ENCODE measurements at places on chromosomes 11 and 22.

DNA sequence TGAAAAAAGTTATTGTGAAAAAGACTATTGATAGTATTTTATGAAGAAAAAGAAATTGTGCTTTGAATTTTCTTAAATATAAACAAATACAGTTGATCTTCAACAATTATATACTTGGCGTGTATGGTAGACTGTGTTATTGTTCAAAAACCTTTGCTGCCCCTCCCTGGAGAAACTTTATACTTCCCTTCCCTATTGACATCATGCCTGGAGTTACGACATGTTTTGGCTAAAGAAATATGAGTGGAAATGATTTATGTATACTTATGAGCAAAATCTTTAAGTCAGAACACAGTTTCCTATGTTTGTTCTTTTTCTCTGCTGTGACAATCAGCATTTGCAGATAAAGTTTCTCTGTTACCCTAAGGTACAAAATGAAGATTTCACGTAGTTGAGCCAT is 243.8 kb downstream of the TMEM135 start:
- DNase-seq = peak; percentile 67

DNA sequence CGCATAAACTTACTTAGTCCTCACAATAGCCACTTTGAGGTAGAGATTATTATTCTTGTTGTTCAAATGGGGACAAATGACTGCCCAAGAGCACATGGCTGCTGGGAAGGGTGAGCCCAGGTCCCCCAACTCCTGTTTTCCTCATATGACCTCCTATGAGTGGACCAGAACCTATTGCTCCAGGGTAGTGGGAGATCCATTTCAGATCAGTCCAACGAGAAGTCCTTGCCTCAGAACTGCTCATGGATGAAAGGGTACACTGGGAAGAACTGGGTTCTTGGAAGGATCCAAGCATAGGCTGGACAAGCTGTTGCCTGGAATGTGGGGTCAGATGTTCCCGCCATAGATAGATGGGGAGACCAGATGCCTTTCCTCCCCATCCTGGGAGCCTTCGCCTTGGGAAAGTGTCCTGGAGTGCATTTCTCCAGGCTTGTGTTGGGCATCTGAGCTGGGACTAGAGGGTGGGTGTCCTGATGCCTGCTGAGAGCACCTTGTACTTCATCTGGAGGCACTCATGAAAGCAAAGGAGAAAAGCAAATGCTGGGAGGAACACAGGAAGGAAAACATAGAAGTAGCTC is 146.3 kb upstream of the B3GAT1 start:
- DNase-seq = no peak

DNA sequence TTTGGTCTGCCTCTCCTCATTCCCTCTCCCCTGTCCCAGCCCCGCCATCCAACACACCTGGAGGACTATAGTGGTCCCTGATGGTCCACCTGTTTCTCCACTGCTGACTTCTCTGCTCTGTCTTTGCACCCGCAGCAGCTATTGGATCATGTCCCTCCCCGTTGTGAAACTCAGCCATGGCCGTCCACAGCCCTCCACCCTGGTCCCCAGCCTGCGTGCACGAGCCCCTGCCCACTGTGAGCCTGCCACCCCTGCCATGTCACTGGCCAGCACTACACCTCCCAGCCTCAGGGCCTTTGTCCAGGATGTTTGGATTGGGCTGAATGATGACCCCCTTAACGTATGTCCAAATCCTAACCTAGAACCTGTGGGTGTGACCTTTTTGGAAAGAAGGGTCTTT is 47.7 kb upstream of the SMIM38 start:
- no peak for DNase-seq

DNA sequence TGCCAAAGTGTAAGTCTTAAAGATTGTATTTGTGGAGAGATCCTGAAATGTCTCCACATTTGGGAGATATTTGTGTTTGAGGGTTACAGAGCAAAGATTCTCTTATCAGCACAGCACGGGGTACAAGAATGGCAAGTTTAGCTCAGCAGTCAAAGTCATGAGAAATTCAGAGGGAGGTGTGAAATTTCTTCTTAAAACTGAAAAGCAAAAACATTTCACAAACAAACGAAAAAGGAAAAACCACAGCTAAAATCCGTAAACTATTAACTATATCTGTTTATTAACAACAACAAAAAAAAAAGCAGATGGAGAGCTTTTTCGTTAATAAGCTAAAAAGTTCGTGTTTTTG is 40.9 kb upstream of the ETS1 start:
- no peak for DNase-seq

DNA sequence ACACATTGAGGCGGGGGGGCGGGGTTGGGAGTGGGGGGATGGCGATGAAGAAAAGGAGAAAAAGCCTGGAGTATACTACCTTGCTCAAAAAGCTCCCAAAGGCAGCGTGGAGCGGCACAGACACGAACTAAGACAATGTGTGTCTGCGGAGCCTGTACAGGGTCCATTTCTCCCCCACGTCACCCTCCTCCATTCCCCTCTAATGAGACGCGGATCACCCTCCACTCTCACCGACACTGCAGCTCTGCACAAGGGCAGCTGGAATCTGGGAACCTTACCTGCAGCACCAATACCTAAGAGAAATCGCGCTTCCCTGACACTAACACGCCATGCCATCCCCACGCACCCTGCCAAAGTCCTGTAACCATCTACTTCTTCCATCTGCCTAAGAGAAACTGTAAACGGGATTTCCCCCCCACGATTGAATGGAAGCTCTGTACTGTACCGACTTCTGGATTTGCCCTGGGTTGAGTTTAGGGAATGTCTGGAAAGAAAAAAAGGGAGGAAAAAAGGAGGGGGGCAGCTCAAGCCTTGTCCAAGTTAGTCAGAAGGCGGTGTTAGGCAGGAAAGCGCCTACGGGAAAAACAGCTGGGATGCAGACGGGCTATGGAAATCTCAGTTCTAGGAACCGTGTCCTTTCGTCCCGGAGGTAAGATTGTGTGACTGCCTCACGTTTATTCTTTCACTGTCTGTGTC is 125.7 kb upstream of the C11orf58 start:
- no peak for DNase-seq

GRCh38 chr11:291281-292210 is 2.6 kb downstream of the PGGHG start:
- DNase-seq = no peak

GRCh38 chr11:3796801-3797328 is 489 bp downstream of the NUP98 start:
- DNase-seq = no peak

DNA sequence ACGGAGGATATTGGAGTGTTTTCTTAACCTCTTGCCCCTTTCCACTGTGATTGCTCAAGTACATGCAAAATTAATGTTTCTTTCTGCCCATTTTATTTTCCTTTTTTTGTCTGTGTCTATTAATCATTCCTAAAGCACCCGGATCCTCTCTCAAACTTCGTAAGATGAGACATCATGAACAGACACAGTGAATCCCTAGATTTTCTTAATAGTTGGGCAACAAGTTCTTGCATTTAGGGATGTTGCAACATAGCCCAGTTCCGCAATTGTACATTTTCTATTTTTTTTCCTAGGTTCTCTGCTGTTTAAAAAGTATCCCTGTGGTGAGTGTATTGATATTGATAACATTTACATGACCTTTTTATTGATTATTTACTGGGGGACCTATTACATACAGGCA is 2.9 kb downstream of the FAM111A start:
- no peak for DNase-seq

GRCh38 chr11:105840391-105840790 is 181.6 kb downstream of the MSANTD4 start:
- no peak for DNase-seq

- no peak for DNase-seq
These were observed 135.9 kb downstream of the FDX1 start for GRCh38 chr11:110565357-110566336.

DNA sequence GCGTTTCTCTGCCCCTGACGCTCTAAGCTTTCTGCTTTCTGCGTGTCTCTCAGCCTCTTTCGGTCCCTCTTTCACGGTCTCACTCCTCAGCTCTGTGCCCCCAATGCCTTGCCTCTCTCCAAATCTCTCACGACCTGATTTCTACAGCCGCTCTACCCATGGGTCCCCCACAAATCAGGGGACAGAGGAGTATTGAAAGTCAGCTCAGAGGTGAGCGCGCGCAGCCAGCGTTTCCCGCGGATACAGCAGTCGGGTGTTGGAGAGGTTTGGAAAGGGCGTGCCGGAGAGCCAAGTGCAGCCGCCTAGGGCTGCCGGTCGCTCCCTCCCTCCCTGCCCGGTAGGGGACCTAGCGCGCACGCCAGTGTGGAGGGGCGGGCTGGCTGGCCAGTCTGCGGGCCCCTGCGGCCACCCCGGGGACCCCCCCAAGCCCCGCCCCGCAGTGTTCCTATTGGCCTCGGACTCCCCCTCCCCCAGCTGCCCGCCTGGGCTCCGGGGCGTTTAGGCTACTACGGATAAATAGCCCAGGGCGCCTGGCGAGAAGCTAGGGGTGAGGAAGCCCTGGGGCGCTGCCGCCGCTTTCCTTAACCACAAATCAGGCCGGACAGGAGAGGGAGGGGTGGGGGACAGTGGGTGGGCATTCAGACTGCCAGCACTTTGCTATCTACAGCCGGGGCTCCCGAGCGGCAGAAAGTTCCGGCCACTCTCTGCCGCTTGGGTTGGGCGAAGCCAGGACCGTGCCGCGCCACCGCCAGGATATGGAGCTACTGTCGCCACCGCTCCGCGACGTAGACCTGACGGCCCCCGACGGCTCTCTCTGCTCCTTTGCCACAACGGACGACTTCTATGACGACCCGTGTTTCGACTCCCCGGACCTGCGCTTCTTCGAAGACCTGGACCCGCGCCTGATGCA is at the start of gene MYOD1:
Gene MYOD1, plus strand, starts transcription at position 544 of the 910 bp plus-strand sequence. Its CDS starts 212 bp downstream, at position 756.
- no peak for DNase-seq

- no peak for DNase-seq
These were observed 8.0 kb downstream of the RAC2 start for GRCh38 chr22:37235897-37236607.

GRCh38 chr11:34167961-34168360 is 62.5 kb downstream of the NAT10 start:
- no peak for DNase-seq

DNA sequence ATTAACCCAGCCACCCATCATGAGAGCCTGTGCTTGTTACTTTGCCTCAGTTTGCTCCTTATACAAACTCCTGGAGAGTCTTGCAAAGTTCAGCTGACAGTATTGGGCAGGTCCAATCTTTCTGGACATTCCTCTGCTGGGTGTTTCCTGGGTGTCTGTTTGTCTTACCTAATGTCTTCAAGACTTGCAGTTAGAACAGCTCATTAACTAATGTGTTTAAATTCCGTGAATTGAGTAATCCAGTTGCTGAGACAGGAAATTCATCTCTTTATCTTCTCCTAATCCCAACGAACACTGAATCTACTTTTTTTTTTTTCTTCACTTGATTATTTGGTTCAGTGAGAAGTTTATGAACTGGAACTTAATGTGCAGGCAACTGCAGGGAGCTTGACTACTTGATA is 20.6 kb downstream of the BCO2 start:
- no peak for DNase-seq

GRCh38 chr11:74611369-74611861 is 19.0 kb downstream of the POLD3 start:
- peak; percentile 64 for DNase-seq

DNA sequence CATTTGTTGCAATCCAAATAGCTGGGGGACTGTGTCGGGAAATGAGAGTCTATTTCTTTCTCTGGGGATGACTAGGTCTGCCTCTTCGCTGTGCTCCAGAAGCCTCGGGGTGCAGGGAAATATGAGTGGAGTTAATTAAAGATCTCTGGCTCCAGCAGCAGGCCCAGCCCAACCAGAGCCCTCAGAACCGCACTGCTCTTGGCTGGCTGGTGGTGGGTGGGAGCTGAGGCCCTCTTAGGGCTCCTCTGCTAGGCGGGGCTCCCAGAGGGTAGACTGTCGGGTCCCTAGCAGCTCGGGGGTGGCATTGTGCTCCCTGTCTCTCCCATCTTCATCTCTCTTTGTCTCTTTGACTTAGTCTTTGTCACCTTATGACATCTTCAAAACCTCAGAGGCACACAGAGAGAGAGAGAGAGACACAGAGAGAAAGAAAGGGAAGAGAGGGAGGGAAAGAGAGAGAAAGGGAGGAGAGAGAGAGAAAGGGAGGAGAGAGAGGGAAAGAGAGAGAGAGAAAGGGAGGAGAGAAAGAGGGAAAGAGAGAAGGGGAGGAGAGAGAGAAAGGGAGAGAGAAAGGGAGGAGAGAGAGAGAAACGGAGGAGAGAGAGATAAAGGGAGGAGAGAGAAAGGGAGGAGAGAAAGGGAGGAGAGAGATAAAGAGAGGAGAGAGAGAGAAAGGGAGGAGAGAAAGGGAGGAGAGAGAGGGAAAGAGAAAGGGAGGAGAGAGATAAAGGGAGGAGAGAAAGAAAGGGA is 20.2 kb downstream of the MPPED1 start:
- DNase-seq = no peak

- DNase-seq = no peak
These were observed 14.8 kb downstream of the SLC3A2 start for GRCh38 chr11:62895501-62895900.

GRCh38 chr11:1694064-1694845 is 2.7 kb upstream of the KRTAP5-6 start:
- DNase-seq = peak; percentile 71

- peak; percentile 45 for DNase-seq
These were observed 12.8 kb upstream of the ST14 start for GRCh38 chr11:130146796-130147195.

- DNase-seq = no peak
These were observed 28.1 kb upstream of the KIRREL3 start for GRCh38 chr11:127028648-127029047.

DNA sequence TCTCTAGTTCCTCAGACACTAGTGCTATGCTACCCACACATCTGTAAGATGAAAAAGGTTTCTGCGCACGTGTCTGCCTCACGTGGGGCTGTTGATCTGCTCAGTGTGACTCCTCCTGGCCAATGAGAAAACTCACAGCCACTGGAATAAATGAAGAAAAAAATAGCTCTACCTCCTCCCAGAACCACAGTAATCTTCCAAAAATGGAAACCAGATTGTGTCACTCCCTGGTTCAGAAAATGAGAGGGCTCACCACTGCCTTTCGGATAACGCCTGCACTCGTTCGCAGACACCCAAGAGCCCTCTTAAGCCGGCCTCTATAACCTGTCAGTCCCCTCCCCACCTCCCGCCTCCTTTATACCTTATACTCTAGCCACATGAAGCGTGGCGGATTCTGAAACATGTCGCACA is 5.1 kb downstream of the APBB1 start:
- no peak for DNase-seq

GRCh38 chr11:36425561-36426081 is 84.5 kb downstream of the TRAF6 start:
- peak; percentile 26 for DNase-seq

DNA sequence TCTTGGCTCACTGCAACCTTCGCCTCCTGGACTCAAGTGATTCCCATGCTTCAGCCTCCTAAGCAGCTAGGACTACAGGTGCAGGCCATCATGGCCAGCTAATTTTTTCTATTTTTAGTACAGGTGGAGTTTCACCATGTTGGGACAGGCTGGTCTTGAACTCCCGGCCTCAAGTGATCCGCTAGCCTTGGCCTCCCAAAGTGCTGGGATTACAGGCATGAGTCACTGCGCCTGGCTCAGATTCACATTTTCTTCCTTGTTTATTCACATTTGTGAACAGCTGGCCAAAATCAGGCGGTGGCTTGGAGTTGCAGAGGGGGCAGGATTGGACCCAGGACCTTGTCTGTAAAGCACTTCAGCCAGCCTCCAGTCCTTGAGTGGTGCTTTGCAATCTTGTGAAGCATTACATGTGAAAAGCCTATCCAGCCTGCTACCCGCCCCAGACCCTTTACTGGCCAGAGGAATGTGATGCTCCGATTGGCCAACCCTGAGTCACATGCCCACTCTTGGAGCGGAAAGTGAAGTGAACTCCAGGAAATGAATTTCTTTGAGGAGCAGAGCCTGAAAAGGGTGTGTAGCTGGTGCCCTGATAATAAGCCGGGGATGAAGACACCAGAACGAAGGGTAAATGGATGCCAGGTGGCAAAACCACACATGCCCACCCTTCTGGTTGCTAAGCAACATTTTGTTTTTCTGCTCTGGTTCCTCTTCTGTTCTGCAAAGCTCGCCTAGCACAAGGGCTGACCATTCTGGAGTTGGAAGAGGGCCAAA is 62.6 kb upstream of the PTPRJ start:
- no peak for DNase-seq

Data from dermis microvascular lymphatic vessel endothelial cell (primary cell).